ENCODE measurements at places on chromosomes 13 and 19.

DNA sequence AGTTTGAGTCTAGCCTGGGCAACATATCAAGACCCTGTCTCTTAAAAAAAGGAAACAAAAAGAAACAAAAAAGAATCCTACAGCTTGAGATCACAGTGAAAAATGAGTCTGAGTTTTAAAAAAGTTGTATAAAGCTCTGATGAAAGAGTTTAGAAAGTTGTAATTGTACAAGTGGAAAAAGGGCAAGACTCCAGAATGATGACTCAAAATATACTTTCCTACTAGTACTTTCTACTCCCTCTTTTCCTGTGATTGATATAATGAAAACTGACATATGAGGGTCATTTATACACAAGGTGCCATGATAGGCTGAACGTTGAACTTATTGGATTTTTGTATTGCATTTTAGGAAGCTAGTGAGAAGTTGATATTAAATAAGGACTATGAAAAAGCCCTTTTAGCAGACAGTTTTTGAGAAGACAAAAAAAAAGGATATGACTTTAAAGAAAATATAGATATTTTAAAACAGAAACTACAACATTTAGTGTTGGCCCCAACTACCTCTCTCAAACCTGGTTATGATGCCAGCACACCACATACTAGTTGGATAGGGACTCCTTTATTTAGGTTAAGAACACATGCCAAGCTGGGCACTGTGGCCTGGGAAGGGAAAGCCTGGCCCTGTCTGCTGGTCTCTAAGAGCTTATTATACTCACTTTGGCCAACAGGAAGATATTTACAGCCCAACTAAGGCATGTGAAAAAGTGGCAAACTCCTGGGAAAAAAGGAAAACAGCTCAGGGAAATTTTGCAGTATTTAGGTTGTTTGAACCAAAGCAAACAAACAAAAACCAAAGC, 116.6 kb downstream of the KL start:
- no peak for DNase-seq

DNA sequence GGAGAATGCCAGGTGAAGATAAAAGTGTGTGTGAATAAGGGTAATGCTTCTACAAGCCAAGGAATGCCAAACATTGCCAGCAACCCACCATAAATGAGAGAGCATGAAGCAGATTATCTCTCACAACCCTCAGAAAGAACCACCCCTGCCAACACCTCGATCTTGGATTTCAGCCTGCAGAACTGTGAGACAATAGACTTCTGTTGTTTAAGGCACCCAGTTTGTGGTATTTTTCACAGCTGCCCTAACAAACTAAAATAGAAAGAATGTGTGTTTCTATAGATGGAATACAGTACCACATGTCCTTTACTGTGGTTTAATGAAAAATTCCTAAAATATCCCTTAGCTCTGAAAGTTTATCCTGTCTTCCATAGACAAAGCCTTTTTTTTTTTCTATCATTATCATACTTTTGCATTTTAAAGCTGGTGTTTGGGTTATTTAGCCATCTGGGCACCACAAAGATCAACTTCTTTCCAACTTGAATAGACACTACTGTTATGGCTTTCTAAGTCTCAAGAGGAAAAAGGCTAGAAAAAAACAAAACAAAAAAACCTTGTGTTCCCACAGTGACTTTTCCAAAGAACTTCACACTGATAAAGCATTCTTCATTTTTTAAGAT, 505.6 kb downstream of the KCTD12 start:
- no peak for DNase-seq

DNA sequence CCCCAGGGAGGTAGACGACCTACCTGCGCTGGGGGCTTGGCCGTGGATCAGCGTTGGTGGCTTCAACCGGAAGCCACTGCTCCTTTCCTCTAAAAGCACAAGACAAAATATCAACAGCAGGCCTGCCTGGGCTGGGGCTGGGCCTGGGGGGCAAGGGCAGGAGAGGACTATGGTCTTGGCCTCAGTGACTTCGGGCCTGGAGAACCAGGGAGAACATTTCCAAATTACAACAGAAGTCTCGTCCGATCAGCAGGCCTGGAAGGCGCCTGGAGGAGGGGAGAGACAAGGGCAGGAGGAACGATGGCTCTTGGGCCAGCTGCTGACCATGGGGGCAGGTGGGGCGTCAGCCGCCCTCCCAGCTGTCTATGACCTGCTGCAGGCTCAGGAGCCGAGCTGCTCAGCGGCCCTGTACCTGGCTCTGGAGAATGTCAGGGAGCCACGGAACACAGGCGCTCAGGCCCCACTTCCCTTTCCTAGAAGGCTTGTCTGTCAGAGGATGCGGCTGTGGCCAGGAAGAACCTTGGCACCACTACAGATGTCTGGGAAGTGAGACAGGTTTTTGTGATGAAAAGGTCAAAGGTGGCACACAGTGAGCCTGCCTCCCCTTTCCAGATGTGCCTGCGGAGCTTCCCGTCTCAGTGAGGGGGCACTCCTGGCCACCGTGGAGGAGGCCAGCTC, 19.5 kb downstream of the CAPS start:
- DNase-seq: no peak

DNA sequence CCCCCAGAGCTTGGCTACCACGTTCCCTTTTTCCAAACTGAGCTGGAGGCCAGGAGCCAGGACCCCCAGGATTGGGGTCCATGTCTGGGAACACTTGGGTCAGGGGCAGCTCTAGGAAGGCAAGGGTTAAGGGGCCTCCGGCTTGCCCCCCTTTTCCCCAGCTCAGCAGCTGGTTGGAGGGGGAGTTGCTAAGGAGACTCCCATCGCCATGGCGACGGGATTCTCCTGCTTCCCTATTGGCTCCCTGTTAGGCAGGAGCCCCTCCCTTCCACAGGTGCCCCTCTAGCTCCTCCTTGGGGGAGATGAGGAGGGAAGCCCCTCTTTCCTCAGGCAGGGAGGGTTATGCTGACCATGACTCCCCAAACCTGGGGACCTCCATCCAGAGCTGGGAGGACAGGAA, 33.9 kb downstream of the PDE4A start:
- no peak for DNase-seq

Measured in BJ (cell line).